ENCODE measurements at places on chromosomes 1 and 21.

DNA sequence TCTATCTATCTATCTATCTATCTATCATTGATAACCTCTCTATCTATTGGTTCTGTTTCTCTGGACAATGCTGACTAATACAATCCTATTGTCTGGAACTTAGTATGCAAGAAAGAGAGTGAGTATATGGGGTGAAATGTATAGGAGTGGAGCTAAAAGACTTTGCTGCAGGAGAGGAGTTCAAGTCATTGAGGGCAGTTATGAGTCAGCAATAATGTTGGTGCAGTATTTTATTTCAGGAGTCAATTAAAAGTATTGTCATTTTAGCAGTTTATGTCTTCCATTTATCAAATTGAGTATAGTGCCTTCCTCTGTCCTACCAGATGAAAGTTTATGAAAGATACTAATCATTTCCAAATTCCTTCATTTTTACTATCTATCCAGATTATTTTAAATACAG is 55.8 kb downstream of the MAP3K7CL start:
- DNase-seq, result no peak

DNA sequence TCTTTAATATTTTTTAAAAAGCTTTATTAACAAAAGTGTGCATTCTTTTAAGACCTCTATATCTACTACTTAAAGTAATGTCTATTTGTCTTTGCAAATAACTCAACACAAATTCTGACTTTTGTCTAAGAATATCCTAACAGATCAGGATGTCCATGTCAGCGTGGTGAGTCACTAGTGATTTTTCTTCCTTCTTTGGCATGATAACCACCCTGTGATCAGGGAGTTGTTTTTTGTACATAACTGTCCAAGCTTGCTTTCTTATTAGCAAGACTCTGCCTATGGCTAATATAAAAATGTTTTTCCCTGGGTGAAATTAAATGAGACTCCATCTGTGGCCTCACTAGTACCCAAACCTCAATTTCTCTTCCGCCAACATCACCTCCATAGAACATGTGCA is 688.9 kb upstream of the ADGRL2 start:
- no peak for DNase-seq

DNA sequence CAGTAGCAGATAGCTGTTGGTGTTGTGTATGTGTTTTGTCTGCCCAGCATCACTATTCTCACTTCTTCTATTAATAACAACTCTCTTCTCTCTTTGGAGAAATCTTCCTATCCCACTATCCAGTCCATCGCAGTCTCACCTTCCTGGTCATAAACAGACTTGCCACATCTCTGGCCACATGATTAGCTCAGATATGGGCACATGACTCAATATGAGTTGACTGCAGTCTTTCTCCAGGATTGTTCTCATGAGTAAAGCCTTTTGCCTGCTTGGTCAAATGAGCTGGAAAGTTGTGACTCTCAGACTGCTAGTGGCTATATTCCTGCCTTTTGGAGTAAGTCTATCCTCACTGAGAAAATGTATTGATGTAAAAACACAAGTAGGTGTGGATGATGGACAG is 32.9 kb upstream of the TADA1 start:
- DNase-seq, result no peak

- DNase-seq, result no peak
Observed at GRCh38 chr1:227215863-227216510, 102.3 kb downstream of the CDC42BPA start.

- no peak for DNase-seq
Observed at GRCh38 chr1:200130552-200130951, 103.0 kb downstream of the NR5A2 start.

DNA sequence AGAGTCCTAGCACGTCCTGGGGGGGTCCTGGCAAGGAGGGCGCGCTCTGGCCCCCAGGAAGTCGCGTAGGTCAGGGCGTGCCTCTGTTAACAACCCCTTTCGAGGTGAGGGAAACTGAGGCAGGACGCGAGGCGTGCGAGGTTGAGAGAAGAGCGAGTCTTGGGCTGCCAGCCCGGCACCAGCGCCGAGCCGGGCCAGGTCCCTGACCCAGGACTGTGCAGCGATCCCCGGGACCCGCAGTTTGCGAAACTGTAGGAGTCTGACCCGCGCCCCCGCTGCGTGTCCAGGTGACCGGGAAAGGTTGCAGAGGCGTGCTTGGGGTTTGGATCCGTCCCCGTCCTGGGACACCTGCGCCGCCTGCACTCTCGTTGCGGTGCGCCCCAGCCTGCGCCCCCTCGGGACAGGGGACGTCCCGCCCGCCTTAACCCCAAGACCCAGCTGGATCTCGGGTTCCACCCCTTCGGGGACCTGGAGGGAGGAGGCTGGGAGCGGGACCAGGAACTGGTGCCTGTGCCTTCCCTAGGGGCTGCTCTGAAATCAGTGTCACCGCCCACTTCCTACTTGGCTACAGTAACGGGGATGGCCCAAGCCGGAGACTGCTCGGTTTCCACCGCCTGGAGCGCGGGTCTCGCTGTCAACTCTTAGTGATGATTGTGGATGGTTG is 493 bp downstream of the DISC1 start:
- peak; percentile 84 for DNase-seq

DNA sequence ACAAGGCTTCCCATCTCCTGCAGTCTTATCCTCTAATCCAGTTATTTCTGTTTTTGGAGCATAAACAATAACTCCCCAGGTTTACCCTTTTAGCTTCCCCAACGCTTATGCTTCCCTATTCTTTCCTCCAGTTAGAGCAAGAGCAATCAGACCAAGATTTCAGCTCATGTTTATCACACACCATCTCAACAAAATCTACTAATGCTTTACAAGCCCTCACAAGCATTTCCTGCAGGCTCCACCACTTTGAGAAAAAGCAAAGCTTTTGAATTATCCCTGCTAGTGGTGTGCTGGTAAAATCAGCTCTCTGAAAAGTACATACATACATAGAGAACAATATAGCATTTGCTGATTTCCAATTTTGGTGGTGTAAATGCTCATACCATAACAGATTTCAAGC is 92.9 kb downstream of the EDEM3 start:
- no peak for DNase-seq

DNA sequence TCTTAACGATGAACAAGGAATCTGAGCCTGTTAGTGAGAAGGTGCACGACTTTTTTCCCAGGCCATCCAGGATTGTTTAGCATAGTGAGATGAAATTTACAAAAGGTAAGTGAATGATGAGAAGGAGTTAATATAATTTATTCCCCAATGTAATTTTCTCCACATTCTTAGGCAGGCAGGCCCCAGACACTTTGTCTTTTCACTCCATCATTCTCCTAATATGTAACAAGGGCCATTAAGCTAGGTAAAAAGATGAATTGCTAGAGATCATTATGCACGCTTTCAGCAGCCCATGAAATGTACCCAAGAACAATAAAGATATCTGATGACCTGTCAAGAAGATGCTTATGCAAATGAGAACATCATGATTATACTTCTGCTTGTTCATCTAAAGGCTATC is 24.1 kb downstream of the NIBAN1 start:
- no peak for DNase-seq

DNA sequence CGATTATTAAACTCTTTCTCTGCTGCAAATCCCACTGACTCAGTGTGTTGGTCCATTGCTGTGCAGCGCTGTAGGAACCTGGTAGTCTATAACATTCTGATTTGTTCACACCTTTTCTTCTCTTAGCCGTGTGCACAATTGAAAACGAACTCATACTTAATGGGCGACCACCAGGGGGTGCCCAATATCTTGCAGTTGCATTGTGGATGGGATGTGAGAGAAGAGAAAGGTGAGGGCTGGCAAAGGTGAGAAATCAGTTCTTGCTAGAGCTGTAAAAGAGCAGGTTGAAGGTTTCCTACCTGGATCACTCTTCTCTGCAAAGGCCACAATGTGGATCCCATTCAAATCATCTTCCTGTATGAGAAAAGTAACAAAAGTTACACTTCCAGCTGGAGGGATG is 51.0 kb downstream of the CASQ2 start:
- DNase-seq, result peak; percentile 71

DNA sequence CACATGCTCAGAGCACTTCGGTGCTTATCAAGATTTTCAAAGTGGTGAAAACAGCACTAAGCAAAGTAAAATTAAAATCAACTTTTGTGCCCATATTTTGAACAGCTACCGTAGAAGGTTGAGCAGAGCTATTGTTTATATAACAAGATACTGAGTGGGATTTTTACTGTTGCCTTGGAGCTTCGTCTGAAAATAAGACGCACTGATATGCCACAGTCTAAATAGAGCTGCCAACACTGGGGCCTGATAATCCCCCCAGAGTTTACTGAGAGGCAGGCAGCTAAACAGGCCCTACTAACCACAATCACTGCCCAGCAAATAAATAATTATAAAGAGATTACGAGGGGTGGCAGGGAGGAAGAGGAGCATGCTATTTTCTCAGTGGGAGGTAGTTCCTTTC is 650 bp upstream of the CCDC190 start:
- no peak for DNase-seq

DNA sequence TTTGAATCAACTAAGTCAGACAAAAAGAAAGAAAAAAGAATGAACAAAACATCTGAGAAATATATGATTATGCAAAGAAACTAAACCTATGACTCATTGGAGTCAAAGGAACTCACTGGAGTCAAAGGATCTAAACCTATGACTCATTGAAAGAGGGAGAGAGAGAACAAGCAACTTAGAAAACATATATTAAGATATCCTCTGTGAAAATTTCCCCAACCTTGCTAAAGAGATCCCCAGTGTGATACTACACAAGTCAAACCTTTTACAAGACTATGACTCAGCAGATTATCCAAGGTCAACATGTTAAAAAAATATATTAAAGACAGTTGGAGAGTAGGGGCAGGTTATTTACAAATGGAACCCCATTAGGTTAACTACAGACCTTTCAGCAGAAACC is 1538.3 kb downstream of the NCAM2 start:
- no peak for DNase-seq

DNA sequence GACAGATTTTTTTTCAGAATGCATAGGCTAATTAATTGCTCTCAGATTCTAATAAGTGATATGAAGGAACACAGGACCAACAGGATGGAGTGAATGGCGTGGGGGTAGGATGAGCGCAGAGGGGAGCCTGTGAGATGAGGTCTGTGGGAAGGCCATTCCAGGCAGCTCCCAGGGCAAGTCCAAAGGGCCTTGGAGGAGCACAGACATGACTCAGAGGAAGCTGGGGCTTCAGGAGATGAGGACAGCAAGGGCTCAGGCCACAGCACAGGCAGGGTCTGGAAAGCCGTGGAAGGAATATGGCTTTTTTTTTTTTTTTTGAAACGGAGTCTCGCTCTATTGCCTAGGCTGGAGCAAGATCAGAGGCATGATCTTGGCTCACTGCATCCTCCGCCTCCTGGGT is 35.1 kb downstream of the FMN2 start:
- DNase-seq, result no peak

DNA sequence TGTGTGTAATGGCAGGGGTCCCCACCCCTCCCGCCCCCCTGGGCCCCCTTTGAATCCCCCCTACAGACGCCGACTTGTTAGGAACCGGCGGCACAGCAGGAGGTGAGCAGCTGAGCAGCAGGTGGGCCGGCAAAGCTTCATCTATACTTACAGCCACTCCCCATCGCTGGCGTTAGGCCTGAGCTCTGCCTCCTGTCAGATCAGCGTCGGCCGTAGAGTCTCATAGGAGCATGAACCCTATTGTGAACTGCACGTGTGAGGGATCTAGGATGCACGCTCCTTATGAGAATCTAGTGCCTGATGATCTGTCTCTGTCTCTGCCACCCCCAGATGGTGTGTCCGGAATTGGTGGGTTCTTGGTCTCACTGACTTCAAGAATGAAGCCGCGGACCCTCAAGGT is 14.9 kb upstream of the VPS26C start:
- DNase-seq, result no peak

- no peak for DNase-seq
Observed at GRCh38 chr1:117967881-117968280, 38.3 kb downstream of the WDR3 start.

DNA sequence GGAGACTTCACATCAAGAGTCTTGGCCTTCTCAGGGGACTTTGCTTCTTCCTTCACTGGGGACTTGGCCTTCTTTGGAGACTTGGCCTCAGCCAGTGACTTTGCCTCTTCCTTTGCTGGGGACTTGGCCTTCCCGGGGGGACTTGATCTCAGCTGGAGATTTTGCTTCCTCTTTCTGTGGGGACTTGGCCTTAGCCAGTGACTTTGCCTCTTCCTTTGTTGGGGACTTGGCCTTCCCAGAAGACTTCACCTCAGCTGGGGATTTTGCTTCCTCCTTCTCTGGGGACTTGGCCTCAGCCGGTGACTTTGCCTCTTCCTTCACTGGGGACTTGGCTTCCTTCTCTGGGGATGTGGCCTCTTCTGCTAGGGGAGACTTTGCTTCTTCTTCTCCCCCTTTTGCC is 13.5 kb upstream of the CD2 start:
- no peak for DNase-seq

GRCh38 chr1:43573066-43573800 is 42.5 kb downstream of the PTPRF start:
- no peak for DNase-seq

DNA sequence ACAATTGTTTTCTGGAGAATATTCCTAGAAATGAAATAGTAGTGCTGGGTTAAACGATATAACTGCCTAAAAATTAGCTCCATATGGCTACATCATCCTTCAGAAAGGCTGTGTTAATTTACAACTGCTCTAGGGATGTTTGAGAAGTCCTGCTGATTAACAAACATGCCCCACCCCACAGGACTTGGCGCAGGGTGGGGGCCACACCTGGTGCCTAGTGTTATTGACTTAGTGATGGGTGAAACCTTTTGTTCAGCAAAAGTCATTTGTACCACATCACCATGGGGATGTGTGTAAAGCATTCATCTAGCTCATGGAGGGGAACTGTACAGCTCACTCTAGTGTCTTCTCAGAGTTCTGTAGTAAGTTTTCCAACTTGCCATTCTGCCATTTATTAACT is 492.8 kb downstream of the CAMTA1 start:
- no peak for DNase-seq
